ENCODE measurements at places on chromosomes 3 and 15.

DNA sequence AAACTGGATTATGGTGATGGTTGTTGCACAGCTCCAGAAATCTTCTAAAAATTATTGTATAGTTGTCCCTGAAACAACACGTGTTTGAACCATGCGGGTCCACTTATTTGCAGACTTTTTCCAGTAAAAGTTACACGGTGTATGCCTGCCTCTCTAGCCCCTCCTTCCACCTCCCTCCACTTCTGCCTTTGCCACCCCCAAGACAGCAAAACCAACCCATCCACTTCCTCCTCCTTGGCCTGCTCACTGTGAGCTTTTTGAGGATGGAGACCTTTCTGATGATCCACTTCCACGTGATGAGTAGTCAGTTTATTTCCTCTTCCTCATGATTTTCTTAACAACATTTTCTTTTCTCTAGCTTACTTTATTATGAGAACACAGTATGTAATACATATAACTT lies 5.4 kb downstream of the CYFIP1 start:
- DNase-seq, result no peak

GRCh38 chr3:114428044-114428595 lies 134.3 kb downstream of the TIGIT start:
- no peak for DNase-seq

DNA sequence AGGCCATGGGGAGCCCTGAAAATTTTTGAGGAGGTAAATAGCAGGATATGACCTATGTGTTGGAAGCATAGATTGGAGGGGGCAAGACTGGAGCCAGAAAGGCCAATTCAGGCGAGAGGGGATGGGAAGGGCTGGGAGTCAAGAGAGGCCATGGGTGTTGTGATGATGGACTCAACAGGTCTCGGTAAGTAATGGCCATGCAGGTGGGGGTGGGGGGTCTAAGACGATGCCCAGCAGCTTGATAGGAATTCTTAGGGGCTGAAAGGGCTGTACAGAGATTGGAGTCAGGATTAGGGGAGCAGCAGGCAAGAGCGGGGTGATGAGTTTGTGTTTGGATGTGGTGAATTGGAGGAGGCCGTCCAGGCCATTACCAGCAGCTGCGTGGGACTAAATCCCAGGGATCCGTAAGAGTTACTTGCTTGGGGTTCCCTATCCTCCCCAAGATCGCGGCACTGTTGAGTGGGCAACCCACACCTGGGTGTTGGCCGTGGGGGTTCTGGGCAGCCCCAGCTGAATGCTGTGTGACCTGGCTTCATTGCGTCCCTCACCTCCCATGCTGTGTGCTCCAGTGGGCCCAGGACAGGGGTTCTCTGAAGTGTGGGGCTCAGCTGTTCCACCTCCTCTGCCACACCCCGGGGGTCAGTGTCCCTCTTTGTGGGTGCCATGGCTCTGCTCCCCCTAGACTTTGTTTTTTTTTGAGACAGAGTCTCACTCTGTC lies 41.8 kb upstream of the CHRNB4 start:
- no peak for DNase-seq

- peak; percentile 30 for DNase-seq
These were observed at the start of gene ZNF710 for GRCh38 chr15:90001062-90001682. Gene ZNF710 (plus strand): TSS chr15:90001324. CDS start chr15:90067138, 65,814 bp downstream.

DNA sequence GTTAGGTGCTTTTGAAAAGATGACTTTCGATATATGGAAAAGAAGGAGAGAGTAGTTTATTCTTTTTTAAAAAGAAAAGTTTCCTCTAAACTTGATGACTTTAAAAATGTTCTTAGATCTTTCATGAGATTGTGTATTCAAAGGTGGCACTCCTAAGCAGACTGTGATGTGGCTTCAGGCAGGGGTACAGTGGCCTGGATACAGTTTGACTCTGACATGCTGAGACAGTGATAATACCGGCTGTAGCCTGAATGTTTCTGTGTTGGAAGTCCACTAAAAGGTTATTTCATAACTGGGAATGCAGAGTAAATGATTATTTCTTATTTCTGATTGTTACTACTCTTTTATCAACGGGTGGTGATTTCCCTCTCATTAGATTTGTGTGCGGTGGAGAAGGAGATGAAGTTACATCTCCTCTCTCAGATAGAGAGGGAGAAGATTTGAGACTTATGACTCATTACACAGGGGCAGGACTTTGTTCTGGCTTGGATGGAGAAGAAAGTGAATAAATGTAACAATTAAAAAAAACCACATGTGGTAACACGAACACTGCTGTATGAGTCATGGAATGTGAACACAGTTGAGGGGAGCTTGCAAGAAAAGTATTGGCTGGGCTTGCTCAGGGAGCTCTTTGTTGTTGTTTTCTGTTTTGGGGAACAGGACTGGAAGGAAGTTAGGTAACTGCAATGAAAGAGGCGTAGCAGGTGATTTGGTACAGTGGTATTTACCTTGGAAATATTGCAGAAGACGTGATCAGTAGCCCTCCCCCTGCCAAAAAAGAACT lies 21.6 kb downstream of the SPTSSB start:
- DNase-seq, result peak; percentile 21

GRCh38 chr3:10002951-10003350 lies 16.3 kb upstream of the EMC3 start:
- DNase-seq, result no peak

- DNase-seq, result no peak
These were observed 127.7 kb downstream of the SV2B start for GRCh38 chr15:91227766-91228165.

- no peak for DNase-seq
These were observed 32.2 kb downstream of the LRTM1 start for GRCh38 chr3:54895613-54896012.

DNA sequence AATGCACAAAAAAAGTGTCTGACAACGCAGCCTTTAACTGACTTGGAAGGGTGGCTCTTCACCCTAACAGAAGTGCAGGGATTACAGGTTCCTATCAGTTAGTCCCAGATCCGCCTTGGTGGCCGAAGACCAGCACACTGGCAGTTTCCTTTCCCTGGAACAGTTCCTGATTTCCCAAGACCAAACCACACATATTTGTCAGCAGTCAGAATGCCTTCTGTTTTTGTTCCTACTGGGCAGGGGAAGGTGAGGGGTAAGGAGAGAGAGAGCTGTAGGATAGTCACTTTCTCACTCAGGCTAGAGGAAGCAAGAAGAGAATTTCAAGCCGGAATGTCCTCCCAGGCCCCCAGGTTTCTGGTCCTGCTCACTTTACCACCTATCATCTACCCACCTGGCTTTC lies 9.2 kb downstream of the CXCR6 start:
- no peak for DNase-seq

GRCh38 chr15:78241017-78241416 lies 6.7 kb upstream of the ACSBG1 start:
- peak; percentile 86 for DNase-seq

- no peak for DNase-seq
These were observed 227.3 kb downstream of the FOXP1 start for GRCh38 chr3:71356265-71356664.

- no peak for DNase-seq
These were observed 510.3 kb downstream of the ZIC1 start for GRCh38 chr3:147919496-147919895.

GRCh38 chr3:72816862-72817355 lies 31.3 kb downstream of the SHQ1 start:
- no peak for DNase-seq

DNA sequence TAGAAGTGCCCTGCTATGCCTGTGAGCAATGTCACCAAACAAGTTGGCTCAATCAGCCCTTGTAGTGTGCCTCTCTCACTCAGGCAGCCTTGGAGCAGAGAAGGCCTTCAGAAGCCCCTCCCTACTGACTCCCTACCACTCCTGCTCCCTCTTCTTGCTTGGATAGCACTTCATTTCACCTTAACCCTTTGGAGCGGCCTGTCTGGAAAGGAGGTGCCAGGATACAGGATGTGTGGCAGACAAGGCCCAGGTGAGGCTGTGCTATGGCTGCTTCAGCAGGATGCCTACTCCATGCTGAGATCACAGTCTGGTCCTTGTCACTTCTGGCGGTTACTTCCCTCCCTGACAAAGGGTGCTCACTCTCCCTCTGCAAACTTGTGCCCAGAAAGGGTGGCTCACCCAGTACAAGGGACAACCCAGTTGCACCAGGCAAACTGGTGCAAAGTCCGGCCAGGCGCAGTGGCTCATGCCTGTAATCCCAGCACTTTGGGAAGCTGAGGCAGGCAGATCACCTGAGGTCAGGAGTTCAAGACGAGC lies 1.1 kb downstream of the MON1A start:
- no peak for DNase-seq

DNA sequence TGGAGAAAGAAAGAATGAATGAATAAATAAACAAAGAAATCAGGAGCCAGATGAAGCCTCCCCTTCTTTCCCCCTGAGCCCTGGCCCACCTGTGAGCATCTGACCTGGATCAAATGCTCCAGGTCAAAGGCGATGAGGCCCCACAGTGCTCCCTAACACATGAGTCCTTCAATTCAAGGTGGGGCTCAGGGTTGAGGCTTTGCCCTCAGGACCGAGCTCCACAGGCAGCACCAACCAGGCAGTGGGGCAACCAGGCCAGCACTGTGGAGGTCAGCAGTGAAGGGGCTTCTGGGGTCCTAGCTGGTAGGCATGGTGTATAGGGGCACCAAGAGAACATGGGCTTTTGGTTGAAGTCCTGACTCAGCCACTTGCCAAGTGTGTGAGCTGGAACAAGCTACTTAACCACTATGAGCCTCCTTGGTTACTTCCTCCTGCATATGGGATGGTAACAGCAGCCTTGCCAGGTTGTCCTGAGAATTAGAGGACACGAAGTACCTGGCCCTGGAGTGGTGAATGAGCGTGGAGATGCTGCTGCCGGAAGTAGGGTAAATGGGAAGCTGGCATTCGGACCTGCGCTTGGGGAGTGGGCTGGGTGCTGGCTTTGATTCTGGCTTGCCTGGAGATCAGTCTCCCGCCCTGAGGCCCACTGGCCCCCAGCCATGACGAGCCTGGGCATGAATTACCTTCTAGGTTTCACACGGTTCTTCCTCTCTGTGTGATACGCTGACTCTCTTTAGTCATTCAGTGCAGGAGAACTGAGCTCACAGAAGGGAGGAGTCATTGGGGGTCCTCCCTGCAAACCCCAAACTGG lies 10.0 kb upstream of the PAQR5 start:
- no peak for DNase-seq

DNA sequence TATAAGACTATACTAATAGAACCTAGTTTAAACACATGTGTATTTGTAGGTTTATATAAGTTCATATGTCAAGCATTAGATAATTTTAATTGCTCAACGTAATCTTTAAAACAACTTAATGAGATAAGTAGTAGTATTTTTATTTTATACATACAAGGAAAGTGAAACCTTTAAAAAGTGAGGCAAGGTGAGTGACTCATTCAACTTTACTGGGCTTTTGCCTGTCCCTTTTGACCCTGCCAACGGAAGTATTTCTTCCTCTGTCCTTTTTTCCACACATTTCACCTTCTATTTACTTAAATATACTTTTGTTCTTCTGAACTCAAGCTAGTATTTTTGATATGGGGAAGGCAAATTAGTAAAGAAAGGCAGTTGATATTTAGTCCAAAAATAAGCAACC lies 78.5 kb downstream of the KBTBD8 start:
- DNase-seq, result no peak

DNA sequence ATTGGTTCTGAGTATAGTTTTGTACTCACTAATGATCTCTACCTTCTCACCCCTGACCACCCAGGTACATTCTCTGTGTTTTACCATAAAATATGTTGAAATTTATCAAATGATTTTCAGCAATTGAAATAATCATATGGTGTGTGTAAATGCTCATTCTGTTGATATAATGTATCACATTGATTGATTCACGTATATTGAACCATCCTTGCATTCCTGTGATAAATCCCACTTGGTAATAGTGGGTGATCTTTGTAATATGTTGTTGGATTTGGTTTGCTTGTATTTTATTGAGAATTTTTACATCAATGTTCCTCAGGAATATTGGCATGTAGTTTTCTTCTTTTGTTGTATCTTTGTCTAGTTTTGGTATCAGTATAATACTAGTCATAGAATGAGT lies 1497.6 kb downstream of the OTOL1 start:
- DNase-seq, result no peak

DNA sequence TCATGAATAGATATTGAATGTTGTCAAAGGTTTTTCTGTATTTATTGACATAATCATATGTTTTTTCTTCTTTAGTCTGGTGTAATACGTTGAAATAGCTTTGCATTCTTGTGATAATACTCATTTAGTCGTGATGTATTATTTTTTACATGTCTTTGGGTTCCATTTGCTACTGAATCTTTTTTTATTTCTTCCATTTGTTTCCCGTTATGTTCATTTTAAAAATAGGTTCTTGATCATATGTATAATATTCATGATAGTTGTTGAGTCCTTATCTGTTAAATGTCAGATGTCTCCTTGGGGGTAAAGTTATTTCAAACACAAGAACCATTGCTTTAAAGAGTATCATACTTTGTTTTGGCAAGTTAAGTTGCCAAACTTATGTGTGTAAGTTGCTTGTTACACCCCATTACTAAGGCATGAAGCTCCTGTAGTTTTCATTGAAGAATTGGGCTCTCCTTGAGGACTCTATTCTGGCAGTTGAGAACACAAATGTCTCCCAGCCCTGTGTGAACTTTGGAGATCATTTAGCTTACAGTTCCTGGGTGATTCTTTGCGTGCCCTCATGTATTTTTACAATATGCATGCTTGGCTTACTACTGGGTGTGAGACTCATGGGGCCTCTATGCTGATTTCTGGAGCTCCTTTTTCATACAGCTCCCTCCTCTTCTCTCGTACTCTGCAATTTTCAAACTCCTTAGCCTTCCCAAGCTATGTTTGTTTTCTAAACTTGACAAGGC lies 8.3 kb downstream of the AKAP13 start:
- no peak for DNase-seq

GRCh38 chr3:29279806-29280205 lies 1.1 kb upstream of the RBMS3 start:
- no peak for DNase-seq

GRCh38 chr15:45495588-45495987 lies 27.0 kb downstream of the SLC30A4 start:
- no peak for DNase-seq

- peak; percentile 56 for DNase-seq
These were observed 15.0 kb downstream of the TIGIT start for GRCh38 chr3:114308830-114309229.

DNA sequence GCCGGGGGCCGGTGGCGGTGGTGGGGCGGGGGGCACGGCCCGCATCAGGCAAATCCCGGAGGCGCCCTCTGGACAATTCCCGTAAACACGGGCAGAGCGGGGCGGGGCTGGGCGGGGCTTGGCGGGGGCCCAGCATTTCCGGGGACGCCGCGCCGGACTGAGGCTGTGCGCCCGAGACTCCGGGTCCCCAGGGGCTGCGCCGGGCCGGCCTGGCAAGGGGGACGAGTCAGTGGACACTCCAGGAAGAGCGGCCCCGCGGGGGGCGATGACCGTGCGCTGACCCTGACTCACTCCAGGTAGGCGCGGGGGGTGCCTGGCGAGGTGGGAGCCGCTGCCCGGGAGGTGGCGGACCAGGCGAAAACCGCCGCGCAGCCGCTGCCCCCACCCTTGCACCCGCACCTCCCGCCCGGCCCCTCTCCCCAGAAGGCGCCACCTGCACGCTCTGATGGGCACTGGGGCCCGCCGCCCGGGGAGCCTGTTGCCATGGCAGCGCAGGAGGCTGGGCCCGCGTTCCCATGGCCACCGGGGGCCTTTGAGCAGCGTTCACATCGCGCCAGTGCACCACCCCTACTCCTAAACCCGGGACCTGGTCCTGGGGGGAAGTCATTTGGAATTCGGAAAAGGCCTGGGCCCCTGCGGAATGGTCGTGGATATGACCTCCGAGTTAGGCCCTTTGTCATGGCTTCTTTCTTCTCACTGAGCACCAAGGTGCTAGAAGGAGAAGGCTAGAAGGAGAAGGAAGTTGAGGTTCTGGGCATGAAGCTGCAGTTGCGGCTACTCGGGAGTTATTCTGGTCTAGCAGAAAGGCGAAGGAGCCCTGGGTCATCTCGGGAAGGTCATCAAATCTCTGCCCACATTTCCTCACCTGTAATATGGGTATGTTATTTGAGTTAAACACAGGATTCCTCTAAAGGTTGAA lies 16.1 kb upstream of the SEMA4B start:
- DNase-seq, result peak; percentile 51
